Karpas-422 (cell line): ENCODE measurements at places on chromosomes 6 and 20.

GRCh38 chr6:66264376-66264775 is 557.4 kb upstream of the EYS start:
- no peak for DNase-seq

- no peak for DNase-seq
Observed at GRCh38 chr6:104599821-104600638, 259.7 kb downstream of the HACE1 start.

- no peak for DNase-seq
Observed at GRCh38 chr6:21639316-21639715, 45.8 kb downstream of the SOX4 start.

DNA sequence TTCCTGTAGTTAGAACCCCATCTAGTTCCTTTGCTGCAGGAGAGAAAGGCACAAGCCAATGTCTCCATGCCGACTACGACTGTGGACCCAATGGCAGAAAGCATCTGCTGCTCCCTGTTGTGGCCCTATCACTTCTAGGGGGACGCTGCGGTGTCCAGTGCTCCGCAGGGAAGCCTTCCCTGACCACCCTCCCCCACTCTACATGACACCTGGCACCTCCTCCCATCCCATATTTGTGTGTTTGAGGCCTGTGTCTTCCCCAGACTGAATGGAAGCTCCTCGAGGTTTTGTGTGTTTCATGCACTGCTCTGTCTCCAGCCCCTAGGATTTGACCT is 159.5 kb downstream of the DTNBP1 start:
- no peak for DNase-seq

GRCh38 chr6:52547647-52548352 is 29.1 kb downstream of the TRAM2 start:
- no peak for DNase-seq

GRCh38 chr6:139406577-139407343 is 32.3 kb upstream of the CITED2 start:
- DNase-seq, result no peak

DNA sequence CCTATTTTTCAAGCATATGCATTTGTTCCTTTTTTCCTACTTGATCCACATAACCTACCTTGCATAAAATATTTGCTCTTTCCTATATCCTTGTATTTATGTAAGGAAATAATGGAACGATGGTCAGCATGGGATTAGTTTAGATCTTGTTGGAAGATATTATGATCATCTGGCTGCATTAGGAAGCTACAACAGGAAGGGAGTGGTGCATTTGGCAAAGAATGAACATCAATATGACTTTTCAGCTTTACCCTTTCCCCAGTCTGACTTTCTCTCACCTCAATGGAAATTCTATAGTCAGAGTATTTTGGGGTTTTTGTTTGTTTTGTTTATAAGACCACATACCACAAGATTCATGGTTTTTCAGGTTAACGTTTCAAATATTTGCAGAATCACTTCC is 66.0 kb downstream of the HS3ST5 start:
- DNase-seq, result no peak

GRCh38 chr20:3031524-3032147 is 11.8 kb upstream of the GNRH2 start:
- DNase-seq, result no peak

- DNase-seq, result no peak
Observed at GRCh38 chr20:11499101-11499634, 418.5 kb upstream of the BTBD3 start.
